Cortex of kidney (tissue), 1 donor: ENCODE measurements at places on chromosomes 11 and 22.

DNA sequence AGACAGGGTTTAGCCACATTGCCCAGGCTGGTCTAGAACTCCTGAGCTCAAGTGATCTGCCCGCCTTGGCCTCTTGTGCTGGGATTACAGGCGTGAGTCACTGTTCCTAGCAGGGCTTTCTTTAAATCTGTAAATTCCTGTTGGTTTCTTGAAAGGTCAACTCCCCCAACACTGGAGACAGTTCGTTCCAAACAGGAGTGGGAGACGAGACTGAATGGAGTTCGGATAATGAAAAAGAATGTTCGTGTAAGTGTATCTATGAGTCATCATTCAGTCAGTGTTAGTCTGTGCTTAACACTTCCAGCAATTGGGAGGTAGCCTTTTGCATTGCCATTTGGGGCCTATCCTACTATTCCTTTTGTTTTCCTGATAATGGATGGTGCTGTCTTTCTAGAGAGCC, 10.0 kb upstream of the BACE1-AS start:
- no peak for DNase-seq

GRCh38 chr11:129951866-129952262, 50.8 kb downstream of the PRDM10 start:
- DNase-seq = no peak

DNA sequence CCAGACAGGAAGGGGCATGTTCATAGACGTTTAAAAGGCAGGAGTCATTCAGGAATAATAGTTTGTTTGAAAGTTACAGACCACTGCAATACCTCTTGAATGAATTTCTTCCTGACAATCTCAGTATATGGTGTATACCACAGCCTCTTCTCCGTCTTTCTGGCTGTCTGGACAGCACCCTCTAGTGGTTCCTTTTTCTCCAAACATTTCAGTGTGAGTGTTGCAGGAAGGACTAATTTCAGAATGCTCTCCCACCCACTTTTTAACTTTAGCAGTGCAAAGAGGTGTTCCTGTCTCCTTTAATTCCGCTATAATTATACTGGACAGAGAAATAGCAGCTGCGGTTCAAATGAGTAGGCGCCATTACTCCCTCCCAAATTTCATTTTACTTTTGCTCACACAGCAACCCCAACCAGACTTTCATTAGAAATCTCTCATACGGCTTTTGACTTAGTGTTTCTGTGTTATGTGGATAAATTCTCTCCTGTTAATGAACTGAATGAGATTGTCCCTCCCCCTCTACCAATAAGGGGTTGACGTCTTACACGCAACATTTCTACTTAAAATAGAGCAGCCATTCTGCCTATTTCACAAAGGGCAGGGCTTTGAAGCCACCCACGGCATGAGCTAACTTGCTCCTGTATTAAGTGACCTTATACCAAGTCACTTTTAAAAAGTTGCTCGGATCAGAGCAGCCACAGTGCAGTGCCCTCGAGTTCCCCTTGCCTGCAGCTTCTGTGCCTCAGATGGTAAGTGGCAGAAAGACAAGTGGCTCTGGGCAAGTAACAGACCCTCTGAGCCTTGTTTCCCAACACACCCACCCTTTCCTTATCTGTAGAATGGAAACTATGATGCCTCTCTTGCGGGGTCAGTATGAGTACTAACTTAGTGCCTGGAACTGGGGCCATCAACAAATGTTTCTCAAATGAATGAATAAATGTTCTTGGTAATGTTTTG, 368.6 kb downstream of the OPCML start:
- no peak for DNase-seq

DNA sequence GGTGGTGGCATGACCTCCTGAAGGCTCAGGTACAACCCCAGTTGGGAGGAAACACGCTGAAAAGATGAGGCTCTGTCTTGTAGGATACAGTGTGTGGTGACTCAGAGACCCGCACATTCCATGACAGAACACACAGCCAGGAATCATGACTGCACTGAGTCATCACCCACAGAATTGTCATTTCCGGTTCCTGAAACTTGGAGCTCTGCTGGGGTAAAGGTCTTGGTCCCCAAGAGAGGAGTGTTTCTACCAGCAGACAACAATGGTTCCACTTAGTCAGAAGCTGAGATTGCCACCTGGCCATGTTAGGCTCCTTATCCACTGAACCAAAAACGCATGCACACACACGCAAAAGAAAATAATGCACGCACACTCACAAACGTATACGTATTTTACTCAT, 31.5 kb upstream of the CYB5R3 start:
- DNase-seq = no peak

GRCh38 chr11:61149624-61150615, 11.3 kb downstream of the VPS37C start:
- DNase-seq = no peak

GRCh38 chr11:6210274-6210955, 5.1 kb downstream of the C11orf42 start:
- DNase-seq = no peak

- no peak for DNase-seq
These were observed 2.0 kb downstream of the CDC42EP1 start for GRCh38 chr22:37562049-37562875.

DNA sequence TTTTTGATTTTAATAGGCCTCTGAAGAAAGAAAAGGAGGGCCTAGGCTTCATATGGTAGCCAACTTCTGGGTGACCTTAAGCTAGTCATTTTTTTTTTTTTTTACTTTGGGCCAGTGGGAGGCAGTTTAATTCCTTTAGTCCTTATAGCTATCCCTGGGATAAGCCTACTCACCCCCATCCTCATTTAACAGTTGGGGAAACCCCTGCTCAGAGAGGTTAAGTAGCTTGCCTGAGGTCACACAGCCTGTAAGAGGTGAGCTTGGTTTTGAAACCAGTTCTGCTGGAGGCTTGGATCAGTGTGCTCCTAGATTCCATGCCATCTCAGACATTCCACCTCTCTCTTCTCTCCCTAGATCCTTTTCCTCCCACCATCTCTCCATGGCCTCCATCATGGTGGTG, 86.4 kb downstream of the MYO18B start:
- no peak for DNase-seq
